Cardiac septum (tissue), 1 donor: ENCODE measurements at places on chromosomes 1 and 21.

DNA sequence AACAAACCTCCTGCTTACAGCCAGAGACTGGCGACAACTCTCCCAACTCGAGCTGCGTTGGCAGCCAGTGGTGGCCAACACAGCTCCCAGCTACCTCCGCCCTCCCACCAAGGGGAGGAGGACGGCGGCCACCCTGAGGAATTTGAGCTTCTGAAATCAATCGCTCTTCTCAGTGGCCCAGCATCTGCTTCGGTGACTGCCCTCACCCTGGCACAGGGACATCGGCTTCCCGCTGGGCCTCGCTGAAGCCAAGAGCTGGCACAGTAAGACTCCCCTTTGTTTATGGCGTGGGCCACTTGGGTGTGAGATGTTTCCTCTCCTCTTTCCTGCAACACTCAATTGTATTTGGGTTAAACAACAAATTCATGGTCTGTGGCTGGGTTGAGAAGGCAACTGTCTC is 136.2 kb downstream of the ZBTB18 start:
- DNase-seq: no peak

- DNase-seq: no peak
Observed at GRCh38 chr1:40153073-40153770, 8.0 kb upstream of the RLF start.

DNA sequence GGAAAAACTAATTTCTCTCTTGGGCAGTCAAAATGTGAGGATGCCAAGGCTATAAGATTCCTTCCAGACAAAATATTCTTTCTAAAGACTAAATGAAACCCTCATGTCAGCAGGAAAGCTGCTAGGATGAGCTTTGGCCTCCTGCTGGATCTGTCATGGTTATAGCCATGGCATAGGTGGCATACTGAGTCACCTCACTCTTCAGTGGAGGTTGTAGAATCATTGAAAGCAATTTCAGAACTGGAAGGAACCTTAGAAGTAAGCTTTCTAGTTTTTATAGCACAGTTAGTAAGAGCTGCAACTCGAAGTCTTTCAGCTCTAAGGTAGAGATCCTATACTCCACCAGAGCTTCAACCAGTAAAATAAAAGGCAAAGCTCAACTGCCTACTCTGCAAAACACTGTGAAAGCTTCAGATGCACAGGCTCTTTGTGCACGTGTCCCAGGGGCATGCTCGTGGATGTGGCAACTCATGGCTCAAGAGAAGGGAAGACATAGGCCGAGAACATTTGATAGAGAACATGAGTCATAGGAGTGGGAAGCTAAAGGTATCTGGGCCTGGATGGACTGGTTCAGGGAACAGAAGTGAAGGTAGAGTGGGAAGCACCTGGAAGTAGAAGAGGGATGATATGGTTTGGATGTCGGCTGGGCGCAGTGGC is 5.8 kb downstream of the AVPR1B start:
- no peak for DNase-seq

- DNase-seq: no peak
Observed at GRCh38 chr21:44024887-44025353, 12.8 kb downstream of the TRAPPC10 start.

GRCh38 chr1:36885540-36886357 is 148.6 kb downstream of the GRIK3 start:
- DNase-seq: no peak
